ENCODE measurements at places on chromosomes 16 and 17.
A peak's percentile ranks its signal among the peaks of the same experiment; 100 is the strongest.

DNA sequence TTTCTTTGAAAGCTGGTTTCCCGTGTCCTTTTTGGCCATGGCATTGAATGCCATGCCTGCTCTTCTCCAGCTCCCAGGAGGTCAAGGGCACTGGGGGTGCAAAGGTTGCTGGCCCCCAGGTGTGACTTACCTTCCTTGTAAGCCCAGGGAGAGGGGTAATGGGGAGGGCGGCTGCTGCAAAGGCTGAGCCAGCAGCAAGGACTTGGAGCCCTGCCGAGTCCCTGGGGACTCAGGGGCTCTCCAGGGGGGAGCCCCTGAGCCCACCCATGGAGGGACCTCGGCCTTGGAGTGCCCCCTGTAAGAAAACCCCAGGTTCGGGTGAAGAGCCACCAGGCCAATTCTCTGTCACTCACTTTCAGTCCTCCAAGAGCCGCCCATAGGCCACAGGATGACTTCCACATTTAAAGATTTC is 5.9 kb upstream of the CCL22 start:
- DNase-seq, result no peak

GRCh38 chr16:11203111-11203623 is 52.8 kb downstream of the SOCS1 start:
- DNase-seq, result no peak

DNA sequence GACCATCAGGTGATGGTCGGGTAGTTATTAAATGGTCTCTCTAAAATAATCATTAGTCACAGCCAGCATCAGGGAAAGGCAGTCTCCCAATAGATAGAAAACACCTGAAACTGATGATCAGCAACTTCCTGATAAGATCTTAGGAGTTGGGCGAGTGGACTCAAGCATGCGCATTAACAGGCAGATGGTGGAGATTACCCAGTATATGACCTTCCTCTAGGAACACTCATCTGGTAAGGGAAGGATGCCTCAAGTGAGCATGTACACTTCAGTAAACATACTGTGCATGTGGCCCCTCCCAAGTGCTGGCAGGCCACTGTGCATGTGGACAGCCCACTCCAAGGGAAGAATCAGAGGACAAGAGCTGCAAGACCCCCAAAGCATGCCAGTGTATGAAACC is 105.9 kb downstream of the ABCC12 start:
- no peak for DNase-seq

DNA sequence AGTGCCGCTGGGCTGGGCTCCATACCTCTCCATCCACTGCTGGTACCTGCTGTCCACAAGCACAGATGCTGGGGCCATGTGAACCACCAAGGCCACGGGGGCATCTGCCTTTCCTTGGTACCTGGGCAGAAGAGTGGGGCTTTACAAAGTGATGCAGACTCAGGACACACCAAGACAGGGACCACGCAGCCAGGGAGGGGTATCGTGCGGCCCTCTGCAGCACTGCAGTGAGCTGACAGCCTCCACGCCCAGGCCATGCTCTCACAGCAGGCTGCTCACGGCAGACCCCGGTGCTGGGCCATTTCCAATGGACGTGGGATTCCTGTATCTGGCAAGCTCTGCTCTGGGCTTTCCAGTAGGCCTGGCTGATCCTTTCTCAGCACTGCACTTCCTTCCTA is 14.4 kb downstream of the ELAC2 start:
- DNase-seq, result no peak

- peak; percentile 30 for DNase-seq
These were observed 2.2 kb downstream of the ALDOC start for GRCh38 chr17:28574526-28574925.

DNA sequence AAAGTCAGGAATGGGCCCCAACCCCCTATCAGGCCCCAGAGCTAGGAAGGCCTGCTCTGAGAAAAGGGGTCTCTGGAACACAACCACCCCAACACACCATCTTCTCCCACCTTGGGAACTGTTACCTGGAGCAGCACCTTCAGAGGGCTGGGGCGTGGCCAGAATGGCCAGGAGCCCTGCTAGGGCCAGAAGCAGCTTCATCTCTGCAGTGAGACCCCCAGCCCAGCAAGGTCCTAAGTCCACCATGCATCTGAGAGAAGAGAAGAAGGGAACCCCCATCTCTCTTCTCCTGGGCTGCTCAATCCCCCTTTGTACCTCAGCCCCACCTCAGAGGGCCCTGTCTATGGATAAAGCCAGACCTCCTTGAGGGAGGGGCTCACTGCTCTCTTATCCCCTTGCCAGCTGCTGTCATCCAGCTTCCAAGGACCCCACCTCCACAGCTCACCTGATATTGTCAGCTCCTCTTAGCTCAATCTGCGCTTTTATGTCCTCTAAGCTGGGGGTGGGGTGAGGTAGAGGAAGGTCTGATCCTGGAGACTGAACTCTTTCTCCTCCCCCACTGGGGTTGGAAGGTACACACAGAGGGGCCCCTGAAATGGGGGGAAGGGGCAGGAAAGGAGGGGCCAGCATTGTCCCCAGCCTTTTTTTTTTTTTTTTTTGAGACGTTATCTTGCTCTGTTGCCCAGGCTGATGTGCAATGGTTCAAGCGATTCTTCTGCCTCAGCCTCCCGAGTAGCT is at the start of gene MPO:
TSS of gene MPO (minus strand) at position 456 of the 738 bp plus-strand sequence. CDS start at position 279, 177 bp downstream.
- no peak for DNase-seq

GRCh38 chr16:57801098-57801808 is 1.0 kb downstream of the KIFC3 start:
- DNase-seq, result no peak

- DNase-seq, result no peak
These were observed 26.8 kb downstream of the REXO5 start for GRCh38 chr16:20833086-20833485.

DNA sequence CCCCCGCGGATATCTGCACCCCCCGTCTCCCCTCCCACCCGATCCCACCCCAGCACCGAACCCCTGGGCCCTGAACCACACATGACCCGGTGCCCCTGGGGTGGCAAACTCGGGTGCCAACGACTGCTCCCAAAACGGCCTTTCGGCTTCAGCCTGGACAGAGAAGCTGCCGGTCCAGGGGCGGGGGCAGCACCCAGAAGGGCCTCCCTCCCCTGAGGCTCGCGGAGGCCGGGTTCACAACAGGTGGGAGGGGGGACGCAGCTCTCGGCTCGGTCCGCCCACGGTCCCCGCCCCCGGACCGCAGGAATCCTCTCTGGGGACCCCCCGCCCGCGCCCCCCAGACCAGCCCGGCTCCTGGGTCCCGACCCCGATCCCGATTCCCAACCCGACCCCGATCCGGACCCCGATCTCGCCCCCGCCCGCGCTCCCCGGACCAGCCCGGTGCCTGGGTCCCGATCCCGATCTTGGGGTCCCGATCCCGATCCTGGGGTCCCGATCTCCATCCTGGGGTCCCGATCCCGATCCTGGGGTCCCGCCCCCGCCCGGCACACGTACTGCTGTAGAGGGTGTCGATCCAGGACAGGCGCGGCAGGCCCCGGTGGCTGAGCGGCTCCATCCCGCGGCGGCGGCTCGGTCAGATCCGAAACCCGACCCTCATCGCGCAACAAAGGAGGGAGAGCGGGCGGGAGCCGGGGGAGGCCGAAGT is 516 bp downstream of the ABR start:
- DNase-seq, result no peak

DNA sequence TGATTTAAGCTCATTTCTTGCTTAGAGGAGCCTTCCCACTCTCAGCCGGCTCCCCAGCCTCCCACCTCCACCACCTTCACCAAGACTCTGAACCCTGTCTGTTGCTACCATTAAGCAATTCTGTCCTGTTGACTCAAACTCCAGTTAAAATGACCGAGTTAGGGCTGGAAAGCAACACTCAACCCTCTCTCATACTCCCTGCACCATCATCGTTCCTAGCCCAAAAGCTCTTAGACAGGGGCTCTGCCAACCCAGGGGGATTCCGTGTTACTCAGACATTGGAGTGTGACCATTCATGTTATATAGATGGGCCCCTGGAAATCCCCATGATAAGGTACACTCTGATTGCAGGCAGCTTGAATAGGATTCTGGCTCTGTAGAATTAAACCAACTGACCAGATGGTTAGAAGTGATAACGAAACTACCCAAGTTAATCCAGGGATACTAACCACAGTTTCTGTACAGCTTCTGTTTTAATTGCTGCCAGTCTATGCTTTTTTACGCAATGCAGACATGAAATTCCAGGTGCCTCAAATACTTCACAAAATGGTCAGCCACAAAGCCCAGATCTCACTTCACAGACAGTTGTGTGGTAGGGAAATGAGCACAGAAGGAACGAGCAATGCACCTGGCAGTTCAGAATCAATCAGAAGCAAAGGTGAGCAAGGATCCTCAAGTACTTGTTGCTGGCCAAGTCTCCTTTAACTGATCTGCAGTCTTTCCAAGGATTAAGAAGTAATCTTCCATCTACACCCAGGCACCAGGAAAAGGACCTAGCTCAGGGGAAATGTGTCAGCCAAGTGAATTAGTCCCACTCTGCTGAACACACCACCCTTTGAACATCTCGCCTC is 2.1 kb downstream of the SSTR2 start:
- no peak for DNase-seq

- no peak for DNase-seq
These were observed 255.1 kb downstream of the MAP2K6 start for GRCh38 chr17:69669441-69670178.

- DNase-seq, result no peak
These were observed 179.4 kb upstream of the IRX6 start for GRCh38 chr16:55144651-55145050.

- DNase-seq, result no peak
These were observed 1.6 kb downstream of the COASY start for GRCh38 chr17:42563543-42563942.

- no peak for DNase-seq
These were observed 140.8 kb downstream of the PRKCA start for GRCh38 chr17:66443166-66443565.

GRCh38 chr17:21535686-21536375 is 156.5 kb upstream of the KCNJ18 start:
- DNase-seq, result no peak

- no peak for DNase-seq
These were observed 73.9 kb downstream of the RPH3AL start for GRCh38 chr17:278676-279059.

DNA sequence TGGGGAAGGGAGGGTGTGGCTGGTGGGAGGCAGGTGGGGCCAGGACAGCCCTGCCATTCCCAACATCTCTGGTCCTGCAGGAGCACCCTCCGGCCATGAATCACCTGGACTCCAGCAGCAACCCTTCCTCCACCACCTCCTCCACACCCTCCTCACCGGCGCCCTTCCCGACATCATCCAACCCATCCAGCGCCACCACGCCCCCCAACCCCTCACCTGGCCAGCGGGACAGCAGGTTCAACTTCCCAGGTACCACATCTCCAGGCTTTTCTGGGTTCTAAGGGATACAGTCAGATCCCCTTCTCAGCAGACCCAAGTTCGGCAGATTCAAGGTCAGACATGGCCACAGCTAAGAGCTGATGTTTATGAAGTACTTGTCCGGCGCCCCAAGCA is 33.8 kb upstream of the LGALS9 start:
- DNase-seq, result no peak

DNA sequence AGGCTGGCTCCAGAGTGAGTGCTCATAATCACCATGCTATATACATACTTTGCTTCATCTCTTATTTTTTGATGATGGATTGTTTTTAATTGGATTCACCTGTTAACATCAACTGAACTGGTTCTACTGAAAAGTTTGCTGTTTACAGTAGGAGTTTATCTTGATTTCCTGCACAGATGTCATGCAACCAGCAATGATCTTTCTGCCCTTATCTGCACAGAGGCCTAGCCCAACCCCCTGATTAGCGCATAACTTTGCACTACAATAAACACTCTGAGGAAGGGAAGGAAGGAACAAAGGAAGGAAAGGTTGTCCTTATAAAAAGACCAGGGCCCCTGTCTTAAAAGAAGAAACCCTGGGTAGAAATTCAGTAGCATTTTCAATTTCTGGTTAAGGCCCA is 152.9 kb downstream of the RGS9 start:
- DNase-seq, result no peak

DNA sequence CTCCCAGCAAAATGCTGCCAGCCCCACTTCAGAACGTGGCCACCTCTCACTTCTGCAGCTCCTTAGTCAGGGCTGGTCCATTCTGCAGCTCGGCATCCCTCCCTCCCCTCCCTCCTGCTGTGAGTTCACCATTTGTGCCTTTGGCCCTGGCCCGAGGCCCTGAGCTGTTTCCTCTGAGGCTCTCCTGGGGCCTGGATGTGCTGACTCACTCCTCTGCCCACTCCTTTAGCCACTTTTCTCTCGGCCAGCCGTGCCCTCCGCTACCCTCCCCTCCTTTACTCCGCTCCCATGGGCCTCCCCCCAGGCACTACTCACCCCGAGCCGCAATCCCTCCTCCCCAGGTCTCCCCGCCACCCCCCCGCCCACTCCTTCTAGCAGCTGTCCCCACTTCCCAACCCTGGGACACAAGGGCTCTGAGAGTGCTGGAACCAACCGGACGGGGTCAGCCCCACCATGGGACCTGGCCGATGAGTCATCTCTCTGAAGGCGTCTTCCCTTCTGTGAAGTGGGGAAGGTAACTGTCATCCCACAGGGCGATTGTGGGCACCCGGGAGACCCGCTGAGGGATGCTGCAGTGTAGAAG is 11.5 kb downstream of the KCNG4 start:
- no peak for DNase-seq

DNA sequence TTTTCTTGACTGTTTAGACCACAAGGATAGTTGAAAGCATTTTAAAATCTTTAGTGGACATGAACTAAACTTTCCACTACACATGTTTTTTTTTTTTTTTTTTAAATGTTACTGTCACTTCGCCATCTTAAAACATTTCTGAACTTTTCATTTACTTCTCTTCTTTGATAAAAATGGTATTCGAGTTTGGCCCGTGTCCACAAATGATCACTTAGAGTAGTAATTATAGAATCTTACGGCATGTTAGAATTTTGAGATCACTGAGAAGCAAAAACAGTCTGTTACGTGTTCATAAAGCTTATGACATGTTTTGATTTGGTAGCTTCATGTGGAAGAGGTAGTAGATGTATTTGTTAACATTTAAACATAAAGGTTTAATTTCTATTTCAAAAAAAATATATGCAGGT is 1.1 kb downstream of the NSRP1 start:
- no peak for DNase-seq

DNA sequence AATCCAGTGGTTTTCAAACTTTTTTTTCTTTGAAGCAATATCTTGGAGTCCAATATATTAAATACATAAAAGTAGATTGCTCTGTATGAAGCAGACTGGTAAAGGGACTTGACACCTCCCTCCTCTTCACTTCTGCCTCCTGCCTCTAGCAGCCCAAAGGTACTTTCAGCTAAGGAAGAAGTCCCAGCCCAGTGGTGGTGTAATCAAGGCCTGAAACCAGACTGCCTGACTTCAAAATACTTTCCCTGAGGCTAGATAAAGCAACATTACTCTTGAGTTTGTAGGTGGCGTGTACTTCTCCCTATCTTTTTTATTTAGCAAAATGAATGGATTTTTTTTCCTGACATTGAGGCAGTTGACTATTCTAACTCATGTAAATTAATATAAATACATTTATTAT is 122.4 kb upstream of the TMEM97 start:
- no peak for DNase-seq

DNA sequence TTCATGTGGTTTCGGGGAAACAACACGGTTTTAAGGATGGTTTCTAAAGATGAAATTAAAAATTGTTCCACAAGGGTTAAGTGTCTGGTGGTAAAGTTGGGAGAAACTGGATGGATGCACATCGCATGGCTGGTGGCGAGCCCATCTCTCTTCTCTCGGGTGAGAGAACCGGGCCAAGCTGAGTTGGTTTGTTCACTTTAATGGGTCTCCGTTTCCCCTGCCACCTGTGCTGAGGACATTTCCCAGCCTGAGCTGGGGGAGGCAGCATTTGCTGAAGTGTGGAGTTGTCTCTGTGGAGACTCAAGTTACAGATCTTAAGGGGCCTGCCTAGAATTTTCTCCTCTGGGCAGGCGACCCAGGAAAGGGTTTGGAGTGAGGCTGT is 7.9 kb downstream of the FUS start:
- no peak for DNase-seq

- no peak for DNase-seq
These were observed 1938.8 kb downstream of the TP53TG3F start for GRCh38 chr16:35398180-35398579.

Data from CD4-positive, alpha-beta T cell treated with Interleukin-1 beta for 1 hour (primary cell).